ENCODE measurements at places on chromosomes 11 and 22.

- no peak for DNase-seq
Measured at GRCh38 chr22:49258107-49259010, 569.3 kb downstream of the BRD1 start.

GRCh38 chr22:46614025-46614931 is 5.9 kb upstream of the GRAMD4 start:
- DNase-seq = no peak

- no peak for DNase-seq
Measured at GRCh38 chr11:11384829-11385228, 31.8 kb upstream of the CSNK2A3 start.

DNA sequence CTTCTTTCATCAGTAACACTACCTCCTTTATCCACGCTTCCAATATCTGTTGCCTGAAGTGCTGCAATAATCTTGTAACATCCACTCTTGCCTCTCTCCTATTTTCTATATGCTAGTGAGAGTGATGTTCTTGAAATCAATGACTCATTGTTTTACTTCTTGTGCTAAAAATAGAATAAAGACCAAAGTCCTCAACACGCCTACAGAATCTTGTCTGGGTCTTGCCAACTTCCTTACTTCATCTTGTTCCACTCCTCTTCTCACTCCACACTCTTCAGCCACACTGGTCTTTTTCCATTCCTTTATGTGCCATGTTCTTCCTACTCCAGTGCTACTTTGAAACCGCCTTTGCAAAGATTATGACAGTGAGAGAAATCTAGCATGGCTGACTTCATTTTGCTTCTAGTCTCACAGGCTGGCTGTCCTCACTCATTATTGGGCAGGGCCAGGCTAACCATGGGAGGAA is 136.4 kb downstream of the CCDC81 start:
- no peak for DNase-seq

GRCh38 chr22:19959043-19959586 is 17.5 kb upstream of the TXNRD2 start:
- DNase-seq = peak; percentile 37

DNA sequence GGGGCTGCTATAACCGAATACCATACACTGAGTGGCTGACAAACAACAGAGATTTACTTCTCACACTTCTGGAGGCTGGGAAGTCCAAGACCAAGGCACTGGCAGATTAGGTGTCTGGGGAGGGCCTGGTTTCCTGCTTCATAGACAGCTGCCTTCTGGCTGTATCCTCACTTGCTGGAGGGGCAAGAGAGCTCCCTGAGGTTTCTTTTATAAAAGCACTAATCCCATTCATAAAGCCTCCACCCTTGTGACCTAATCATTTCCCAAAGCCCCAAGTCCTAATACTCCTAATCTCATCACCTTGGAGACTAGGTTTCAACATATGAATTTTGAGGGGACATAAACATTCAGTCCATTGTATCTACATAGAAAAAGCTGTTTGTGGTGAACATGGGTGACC is 131.8 kb downstream of the KIRREL3 start:
- DNase-seq = no peak

DNA sequence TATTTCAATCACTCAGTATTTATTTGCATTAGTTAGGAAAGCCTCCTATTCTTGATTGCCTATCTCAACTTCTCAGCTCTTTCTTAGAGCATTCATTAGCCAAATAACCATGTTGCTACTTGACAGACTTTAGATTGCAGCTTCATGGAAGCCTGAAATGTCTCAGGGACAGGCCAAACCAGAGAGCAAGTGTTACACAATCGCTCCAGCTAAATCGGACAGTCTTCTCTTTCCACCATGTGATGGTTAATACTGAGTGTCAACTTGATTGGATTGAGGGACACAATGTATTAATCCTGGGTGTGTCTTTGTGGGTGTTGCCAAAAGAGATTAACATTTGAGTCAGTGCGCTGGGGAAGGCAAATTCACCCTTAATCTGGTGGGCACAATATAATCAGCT is 106.5 kb upstream of the DRD2 start:
- DNase-seq = no peak

DNA sequence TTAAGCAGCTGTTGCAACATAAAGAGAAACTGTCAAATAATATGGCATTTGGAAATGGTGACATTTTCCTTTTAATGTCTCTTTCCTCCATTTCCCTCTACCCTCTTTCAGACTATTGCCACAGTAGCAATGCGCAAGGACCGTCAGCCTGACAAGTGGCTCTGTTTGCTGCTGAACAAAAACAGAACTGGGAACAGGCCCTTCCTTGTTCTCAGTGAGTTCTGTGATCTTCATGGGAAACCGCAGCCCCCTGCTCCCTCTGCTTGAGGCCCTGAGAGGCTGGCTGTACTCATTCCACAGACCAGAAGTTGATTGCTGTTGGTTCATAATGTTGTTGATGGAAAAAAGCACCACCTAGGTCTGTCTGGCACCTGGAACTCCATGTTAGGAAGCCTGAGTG is 559.7 kb downstream of the OPCML start:
- no peak for DNase-seq

DNA sequence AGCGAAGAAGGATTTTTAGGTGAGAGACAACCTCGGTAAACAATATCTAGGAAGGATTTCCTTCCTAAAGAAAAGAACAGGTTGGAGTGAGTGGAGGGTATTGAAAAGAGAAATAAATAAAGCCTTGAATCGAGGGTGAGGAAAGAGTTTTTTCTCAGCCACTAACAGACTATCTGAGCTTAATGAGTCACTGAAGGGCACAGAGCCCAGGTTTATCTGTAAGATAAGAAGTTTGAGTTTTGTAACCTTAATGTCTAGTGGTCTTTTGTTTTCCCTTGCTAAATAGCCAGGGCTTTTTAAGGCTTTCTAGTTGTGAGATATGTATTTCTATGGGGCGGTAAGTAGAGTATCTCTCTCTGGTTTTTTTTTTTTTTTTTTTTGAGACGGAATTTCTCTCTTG is 394.5 kb upstream of the KIRREL3 start:
- DNase-seq = no peak

DNA sequence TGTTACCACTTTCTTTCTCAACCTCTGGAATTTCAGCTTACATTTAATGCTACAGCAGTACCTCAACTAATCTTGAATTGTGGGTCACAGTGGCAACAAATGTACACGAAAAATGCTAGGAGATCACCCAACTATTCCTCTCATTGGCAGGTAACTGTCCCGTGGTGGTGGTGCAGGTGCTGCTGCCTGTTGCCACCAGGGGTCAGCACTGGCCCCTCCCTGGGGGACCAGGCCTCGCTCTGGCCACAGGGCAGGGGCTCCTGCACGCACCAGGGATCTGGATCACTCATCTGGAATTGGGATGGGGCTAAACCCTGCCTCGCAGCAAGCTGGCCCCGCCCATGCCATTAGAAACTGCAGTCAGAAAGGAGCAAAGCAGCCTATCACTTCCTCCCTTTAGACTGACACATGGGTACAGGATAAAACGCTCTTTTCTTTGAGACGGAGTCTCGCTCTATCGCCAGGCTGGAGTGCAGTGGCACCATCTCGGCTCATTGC is 6.9 kb upstream of the POLDIP3 start:
- DNase-seq = peak; percentile 66

- no peak for DNase-seq
Measured at GRCh38 chr11:954392-955153, 28.9 kb downstream of the AP2A2 start.

- DNase-seq = no peak
Measured at GRCh38 chr22:17368554-17369438, 464 bp upstream of the CECR2 start.

DNA sequence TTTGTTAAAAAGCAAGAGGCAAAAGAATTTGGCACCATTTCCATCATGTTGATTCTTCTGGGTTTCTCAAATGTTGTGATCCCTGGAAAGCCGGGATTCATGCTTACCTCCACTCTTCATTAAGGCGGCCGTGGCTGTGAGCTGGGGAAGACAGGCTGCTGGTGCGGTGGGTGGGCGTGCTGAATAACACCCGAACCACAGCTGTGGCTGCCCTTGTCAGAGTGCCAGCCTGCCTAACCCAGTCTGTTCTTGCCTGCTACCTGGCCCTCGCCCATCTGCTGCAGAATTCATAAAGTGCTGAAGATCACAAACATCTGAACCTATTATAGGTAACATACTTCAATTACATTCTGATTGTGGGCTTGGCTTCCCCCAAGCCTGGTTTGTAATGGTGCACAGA is 95.8 kb upstream of the RCN1 start:
- DNase-seq = no peak

GRCh38 chr11:86587264-86588193 is 84.9 kb downstream of the ME3 start:
- no peak for DNase-seq

DNA sequence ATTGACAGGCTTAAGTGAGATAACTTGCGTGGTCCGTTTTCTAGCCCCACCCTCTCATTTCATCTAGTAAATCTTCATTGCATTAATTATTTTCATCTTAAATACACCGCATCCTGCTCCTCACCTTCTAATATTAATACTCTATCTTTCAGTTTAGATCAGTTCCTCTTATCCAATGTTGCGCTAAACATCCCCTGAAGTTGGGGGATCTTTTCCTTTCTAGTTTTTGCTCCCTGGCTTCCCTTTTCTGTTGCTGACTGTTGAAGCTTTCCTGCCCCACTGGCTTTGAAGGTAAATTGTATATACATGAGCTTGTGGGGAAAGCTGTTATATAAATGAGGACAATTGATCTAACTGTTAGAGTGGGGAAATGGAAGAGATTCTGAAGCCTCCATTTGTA is 7.2 kb downstream of the CAT start:
- no peak for DNase-seq

- DNase-seq = no peak
Measured at GRCh38 chr11:69249311-69250185, 44.4 kb upstream of the MYEOV start.

- DNase-seq = no peak
Measured at GRCh38 chr11:35836205-35836604, 107.7 kb upstream of the LDLRAD3 start.

DNA sequence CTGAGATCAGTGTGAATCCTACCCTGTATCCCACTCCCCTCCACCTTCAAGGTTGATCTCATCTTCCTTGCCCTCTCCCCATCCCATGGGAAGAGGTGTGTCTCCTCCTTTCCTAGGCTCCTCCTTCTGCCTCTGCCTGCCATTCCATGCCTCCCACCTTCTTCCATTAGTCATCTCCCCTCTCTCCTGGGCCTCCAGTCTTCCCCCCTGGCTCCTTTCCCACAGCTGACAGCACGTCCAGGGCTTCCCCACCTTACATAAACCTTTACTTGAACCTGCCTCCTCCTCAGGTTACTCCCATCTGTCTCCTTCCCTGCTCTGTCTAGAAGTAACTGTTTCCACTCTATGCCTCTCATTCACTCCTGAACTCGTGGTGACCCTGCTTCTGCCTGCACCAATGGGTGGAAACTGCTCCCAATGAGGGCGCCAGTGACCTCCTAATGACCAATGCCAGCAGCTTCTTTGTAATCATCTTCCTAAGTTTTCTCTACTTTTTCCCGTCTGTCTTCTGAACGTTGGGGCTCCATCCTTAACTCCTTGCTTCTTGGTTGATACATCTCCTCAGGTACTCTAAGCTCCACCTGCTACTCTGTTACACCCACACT is 266.9 kb upstream of the NARS2 start:
- DNase-seq = no peak

DNA sequence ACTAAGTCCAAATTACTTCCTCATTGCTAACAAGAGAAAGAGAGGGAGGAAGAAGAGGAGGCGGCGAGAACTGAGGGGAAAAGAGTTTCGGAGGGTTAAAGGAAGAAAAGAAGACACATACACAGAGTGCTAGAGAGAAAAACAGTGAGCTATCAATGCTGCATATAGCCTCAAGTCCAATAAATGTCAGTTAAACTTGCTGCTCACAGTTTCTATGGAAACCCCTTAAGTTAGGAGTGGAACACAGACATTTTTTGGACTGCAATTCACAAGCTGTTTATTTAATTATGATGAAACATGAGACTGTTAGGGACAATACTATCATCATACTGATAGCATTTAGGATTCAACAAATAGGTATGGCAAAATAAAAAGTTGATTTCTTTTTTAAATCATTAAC is 1320.4 kb downstream of the LRRC4C start:
- DNase-seq = no peak

DNA sequence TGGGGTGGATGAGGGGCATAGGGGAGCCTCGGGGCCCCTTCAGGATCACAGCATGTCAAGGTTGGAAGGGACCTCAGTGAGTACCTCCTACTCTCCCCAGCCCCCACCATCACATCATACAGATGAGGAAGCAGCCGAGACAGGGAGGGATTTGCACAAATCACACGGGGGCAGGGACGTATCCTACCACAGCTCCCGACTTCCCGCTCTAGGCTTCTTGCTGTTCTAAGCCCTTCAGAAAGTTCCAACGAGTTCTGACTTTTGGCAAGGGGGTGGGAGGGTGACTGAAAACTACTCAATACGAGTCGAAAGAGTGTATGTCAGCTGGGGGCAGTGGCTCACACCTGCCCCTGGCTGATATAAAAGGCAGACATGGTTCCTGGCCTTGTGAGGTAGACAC is 4.7 kb upstream of the RAD9A start:
- no peak for DNase-seq

DNA sequence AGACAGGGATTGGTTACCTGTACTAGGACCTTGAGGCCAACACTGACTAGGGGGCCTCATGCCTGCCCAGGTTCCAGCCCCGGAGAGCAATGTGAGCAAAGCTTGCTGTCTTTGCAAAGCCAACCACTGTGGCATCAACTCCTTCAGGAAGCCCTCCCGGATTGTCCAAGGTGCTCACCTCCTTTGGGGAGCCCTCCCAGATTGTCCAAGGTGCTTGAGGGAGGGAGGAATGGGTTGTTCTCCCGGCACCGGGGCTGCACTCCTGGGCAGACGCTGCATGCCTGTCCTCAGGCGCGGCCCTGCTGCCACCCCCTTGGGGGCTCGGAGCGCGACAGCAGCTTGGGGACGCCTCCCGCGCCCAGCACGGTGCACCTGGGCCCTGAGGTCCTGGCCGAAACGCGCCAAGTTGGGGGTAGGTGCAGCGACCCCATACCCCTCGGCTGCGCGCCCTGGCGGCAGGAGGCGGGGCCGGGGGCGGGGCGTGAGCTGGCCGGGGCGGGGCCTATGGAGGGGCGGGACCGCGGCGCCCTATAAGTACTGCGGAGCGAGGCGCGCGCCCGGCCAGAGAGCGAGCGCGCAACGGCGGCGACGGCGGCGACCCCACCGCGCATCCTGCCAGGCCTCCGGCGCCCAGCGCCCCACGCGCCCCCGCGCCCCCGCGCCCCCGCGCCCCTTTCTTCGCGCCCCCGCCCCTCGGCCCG is at the start of gene CD81:
Gene CD81, plus strand, starts transcription at position 560 of the 701 bp plus-strand sequence. CDS start 240 bp downstream, outside the sequence.
- DNase-seq = no peak

GRCh38 chr11:75442161-75442885 is 9.3 kb upstream of the KLHL35 start:
- no peak for DNase-seq

Measured in hematopoietic multipotent progenitor cell treated with erythropoietin and hydrocortisone succinate and interleukin-3 and kit ligand, for 15 days (in vitro differentiated cells).